ENCODE measurements at places on chromosomes 3 and 15.
A peak's percentile ranks its signal among the peaks of the same experiment; 100 is the strongest.

- DNase-seq = peak; percentile 23
These were observed 15.7 kb downstream of the LYZL4 start for GRCh38 chr3:42394579-42395288.

DNA sequence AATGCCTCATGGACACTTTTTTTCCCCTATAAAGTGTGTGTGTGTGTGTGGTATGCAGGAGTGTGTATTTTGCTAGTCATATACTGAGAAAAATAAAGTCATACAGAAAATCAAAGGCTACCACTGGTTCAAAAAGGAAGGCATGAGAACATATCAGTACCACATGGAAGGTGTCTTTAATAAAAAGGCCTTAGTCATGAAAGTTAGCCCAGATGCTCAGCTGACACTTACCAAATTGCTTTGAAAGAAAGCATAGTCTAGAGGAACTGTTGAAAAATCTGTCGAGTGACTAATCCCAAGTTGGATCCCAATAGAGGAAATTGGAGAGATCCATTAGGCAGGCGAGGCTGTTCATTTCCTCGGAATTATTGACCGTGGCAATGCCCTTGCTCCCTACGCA, 432.9 kb upstream of the CFAP20DC start:
- no peak for DNase-seq

DNA sequence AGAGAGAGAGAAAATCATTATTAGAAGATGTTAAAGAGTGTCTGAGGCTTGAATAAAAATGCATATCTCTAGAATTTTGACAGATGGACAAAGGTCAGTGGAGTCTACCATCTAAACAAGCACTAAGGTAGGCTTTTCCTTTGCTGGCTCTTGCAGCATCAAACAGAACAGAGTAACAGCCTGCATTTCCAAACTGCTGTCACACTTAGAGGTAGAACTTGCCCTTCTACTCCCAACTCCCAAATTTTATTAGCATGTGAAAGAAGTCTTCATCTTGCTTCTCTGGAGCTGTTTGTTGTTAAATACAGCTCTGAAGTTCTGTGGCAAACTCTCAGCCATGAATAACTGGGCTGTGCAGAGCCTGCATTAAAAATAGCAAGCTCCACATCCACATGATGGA, 4.1 kb upstream of the MB21D2 start:
- no peak for DNase-seq

DNA sequence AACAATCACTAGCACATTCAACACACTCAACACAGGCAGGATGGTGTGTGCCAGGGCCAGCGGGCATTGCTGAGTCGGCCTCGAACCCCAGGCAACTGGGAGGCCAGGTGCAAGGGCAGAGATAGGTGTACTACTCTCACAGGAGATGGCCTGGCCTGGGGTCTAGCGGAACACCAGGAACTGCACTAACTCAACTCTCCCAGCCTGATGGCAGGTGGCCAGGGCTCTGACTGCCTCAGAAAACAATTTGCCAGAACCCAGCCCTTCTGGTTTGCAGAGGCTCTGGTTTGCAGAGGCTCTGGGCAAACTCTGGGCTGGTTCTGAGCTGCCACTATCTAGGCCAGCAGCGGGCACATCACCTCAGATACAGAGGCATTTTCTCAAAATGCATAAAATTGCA, 229.2 kb upstream of the CHRNA7 start:
- DNase-seq = no peak

DNA sequence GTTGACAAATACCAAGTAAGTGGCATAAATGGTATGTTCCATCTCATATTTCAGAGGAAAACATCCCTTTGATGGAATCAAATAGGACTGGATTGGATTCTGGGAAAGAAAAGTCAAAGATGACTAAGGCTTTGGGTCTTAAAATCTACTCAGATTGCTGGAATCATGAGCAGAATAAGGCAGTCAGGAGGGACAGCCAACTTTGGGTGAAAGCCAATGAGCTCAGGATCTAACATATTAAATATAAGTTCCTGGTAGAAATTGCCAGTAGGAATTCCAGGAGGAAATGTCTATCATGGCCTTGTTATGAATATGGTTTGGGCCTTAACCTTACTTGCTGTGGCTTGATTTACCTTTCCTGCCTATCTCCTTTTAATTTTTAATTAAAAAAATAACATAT, 55.3 kb downstream of the ISL2 start:
- no peak for DNase-seq

DNA sequence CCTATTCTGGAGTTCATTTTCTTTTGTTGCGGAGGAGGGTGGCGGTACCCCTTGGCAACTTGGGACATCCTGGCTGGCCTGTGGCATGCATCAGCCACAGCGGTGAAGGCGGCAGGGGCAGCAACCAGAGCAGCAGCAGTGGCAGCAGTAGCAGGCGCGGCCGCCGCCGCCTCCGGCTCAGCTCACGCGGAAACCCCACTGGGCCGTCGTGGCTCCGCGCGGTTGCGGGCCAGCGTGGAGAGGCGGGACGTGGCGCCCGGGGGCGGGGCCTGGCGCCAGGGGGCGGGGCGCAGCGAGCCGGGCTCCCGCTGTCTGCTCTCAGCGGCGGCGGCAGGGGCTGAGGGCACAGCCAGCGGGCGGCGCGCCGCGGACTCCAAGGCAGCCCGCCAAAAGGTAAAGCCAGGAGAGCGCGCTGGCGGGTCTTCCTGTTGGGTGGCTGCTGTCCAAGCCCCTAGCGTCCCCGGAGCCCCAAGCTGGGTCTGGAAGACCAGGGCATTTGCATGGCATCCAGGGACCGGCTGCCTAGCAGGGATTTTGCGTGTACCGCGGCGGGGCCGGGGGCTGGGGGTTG, 334.4 kb upstream of the THRB start:
- DNase-seq = no peak

DNA sequence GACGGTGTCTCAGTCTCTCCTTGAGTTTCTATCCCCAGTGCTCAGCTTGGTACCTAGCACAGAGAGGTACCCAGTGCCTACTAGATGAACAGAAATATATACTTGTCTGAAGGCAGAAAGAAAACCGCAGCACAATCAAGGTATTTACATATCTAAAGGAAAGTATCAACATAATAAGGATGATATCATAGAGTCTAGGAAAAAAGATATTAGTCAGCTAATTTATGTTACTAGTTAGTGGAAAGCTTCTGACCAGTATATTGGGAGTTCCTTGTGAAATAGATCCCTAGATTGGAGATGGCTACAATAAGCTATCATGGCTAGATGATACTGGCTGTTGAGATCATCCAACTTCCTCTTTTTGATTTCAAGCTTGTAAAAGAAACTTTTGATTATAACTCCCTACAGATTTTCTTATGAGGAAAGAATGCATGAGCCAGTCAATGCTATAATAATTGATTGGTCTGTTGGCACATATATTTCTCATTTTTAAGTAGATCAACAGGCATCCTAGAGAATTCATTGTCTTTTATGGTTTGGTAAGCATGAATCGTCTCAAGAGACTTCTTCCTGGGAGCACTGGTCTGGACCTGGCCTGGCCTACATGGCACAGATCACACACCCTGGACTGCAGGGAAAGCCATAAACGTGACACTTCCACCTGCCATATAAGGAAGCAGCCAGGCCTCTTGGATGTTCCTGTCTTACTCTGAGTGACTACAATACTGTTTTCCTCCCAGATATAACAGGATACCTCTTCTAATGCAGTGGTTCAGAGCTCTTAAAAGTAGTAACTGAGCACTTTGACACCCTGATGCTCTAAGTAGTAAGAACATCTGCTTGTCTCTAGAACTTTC, 60.7 kb downstream of the IMPG2 start:
- DNase-seq = peak; percentile 5

DNA sequence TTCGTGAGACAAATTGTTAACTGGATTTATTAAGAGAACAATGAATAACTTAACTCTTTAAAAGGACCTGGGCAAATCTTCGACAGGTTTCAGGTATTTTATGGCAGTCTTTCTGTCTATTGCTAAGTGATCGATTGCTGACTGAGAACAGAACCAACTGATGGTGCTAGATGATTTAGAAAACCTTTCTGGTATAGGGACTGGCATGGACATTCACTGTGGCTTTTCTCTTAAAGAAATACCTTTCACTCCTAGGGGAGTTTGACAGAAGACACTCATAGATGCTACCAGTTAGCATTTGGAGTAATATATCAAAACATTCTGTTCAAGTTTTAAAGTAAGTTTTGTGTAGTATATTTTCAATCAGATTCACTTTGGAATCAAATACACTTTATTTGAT, 654 bp downstream of the PPARG start:
- no peak for DNase-seq

DNA sequence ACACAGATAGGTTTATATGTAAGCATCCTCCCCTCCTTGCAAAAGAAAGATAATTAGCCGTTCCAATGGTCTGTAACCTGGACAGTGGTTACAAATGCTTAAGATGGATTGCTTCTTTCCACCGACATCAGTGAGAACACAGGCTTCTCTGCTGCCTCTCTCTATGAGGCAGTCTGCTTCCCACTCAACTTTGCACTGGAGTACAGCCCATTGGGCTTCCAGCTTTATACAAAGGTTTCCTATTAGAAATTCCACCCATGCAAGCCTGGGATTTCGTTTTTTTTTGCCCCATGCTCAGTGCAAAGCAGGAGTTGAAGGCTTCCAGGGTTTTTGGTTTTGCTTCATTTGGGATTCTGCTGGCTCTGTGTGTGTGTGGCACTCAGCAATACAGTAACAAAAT, 47.3 kb upstream of the C3orf22 start:
- DNase-seq = no peak

DNA sequence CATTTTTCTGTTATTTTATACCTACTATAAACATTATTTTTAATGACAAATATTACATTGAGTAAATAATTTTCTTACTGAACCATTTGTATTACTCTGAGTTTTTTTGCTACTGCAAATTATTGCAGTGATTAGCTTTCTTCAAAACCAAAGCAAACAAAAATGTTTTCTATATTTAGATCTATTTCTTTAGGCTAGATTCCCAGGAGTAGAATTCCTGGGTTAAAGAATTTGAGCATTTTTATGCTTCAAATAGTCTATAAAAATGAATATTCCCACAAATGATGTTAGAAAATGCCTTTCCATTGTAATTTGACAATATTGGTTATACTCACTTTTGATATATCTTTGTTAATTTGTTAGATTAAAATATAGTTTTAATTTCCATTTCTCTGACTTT, 76.8 kb downstream of the LEKR1 start:
- DNase-seq = no peak

DNA sequence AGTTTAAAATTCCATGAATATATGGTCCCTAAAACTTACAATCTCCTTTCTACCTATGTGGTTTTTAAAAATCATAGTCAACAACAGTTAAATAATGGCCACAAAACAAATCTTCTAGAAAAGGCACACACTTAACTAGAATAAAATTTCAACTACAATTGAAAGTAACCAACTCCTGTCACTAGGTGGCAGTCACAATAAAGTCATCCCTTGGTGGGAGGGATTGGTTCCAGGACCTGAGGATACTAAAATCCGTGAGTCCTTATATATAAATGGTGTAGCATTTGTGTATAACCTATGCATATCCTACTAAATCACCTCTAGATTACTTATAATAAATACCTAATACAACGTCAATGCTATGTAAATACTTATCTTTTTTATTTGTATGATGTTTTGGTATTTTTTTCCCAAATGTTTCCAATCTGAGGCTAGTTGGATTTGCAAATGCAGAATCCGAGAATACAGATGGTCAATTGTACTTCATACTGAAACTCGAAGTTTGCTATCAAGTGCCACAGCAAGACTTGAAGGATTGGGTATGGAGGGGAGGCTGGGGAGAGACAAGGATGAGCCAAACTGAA, 172.6 kb downstream of the FMN1 start:
- no peak for DNase-seq

DNA sequence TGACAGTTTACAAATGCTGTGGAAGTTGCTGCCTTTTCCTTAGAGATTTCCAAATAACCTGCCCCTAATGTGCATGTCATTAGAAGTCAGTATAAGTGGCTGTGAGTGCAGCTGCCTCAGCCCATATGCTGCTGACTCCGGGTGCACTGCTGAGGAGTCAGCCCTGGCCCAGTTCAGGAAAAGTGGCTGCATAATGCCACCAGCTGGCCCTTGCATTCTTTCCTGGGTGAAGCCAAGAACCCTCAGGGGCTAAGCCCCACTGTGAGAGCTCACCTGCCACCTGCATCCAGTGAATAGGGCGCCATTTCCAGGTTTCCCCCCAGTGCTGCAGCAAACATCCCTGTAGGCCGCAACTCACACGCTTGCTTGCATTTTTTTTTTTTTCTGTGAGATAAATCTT, 139.9 kb downstream of the TJP1 start:
- no peak for DNase-seq

DNA sequence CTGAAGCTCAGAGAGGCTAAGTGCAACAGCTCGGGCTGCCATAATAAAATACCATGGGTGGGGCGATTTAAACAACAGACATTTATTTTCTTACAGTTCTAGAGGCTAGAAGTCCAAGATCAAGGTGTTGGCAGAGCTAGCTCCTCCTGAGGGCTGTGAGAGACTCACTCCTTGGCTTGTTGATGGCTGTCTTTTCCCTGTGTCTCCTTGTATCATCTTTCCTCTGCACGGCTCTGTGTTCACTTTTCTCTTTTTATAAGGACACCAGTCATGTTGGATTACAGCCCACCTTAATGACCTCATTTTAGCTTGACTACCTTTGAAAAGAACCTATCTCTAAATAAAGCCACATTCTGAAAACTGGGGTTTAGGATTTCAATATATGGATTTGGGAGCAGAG, 129.7 kb downstream of the RPL22L1 start:
- DNase-seq = no peak

- no peak for DNase-seq
These were observed 18.3 kb upstream of the SEMA3F start for GRCh38 chr3:50136714-50137405.

- DNase-seq = no peak
These were observed 121.0 kb downstream of the PDZRN3 start for GRCh38 chr3:73503781-73504180.

DNA sequence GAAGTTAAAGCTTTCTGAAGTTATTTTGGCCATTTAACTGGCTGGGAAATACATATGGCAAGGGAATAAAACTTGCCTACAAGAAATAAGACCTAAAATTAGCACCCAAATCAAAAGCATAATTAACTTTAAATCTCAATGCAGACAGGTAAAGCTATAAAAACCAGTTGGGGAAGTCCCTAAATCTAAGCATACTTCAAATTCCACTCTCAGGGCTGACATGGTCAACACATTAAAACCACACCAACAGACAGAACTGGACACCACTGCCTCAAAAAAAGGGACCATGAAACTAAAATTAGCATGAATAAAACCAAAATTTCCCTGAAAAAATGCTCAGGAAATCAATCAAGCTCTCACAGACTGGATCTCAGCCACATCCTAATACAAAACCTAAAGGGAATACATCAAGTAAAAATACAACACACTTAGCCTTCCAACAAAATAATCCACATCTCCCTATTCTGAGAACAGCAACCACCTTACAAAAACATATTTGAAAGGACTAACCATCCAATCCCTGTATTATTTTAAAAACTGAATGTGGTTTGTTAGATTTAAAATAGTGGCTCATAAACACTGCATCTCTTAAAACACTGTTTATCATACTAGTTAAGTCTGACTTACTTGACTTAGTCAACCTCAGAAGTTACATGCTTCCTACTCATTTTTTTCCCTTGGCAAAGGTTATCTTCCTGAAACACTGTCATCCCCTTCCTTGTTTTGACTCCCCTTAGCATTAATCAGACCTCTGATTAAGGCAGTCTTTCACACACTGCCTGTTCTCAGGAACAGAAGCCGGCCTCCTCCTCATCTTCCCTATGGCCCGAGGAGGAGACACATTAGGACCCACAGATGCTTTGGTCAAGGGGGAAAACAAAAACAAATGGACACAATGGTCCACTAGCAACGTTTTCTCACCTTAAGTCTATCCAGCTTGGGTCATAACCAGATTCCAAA, 8.3 kb downstream of the TRA2B start:
- DNase-seq = no peak

- no peak for DNase-seq
These were observed 85.5 kb upstream of the SEC13 start for GRCh38 chr3:10406414-10406813.
